T-helper 1 cell (primary cell): ENCODE measurements at places on chromosomes 7 and 10.

GRCh38 chr7:3486841-3487240 is 185.8 kb downstream of the SDK1 start:
- DNase-seq, result no peak

DNA sequence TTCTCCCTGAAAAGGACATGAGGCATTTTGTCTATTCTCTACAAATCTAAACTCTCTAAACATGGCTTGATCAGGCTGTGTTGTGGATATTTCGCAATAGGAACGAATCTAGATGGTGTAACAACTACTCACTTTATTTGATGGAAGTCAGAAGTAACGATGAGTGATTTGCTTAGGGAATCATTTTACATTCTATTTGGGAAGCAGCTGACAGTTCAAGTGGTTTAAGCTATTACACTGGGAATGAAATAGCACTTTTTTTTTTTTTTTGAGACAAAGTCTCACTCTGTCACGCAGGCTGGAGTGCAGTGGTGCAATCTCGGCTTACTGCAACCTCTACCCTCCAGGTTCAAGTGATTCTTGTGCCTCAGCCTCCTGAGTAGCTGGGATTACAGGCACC is 44.1 kb downstream of the NPY start:
- no peak for DNase-seq

DNA sequence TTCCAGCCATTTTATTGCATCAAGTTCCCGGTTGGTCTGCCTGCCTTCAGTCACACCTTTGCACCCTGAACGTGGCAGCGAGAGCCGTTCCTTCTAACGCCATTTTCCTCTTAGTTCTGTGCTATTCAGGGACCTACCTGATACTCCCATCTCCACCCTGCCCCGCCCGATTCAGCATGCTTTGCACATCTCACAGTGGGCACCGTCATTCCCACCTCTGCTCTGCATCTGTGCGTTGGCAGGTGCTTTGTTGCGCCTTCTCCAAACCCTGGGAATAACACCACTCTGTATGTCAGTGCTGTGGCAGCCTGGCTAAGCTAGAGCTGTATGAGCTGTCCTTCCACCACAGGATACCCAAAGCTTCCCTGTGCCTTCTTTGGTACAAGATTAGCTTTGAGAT is 96.8 kb downstream of the ACTR3B start:
- DNase-seq, result no peak

- DNase-seq, result no peak
These were observed 871.8 kb upstream of the SORCS1 start for GRCh38 chr10:108036265-108036664.

DNA sequence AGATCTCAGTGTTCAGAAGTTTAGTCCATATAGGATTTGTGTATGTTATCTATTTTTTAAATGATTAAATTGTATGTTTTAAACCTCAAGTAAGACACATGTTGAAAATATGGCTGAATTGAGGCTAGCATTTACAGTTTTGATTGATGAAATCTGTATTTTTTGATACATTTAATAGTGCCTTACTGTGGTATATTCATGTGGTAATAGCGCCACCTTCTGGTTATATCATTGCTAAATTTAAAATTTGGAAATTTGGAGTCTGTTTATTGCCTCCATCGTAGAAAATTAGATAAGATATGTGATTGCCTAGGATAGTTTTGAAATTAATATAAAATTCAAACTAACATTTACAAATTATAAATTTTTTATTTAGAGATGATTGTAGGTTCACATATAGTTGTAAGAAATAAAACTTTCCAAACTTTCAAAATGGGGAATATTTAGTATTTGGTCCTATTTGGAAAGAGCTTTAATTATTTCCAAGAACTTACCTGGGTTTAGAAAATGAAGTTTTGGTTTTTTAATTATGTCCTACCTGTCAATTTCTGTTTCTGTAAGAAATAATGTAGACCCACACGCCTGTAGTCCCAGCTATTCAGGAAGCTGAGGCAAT is 19.1 kb upstream of the ARMS2 start:
- DNase-seq, result no peak

DNA sequence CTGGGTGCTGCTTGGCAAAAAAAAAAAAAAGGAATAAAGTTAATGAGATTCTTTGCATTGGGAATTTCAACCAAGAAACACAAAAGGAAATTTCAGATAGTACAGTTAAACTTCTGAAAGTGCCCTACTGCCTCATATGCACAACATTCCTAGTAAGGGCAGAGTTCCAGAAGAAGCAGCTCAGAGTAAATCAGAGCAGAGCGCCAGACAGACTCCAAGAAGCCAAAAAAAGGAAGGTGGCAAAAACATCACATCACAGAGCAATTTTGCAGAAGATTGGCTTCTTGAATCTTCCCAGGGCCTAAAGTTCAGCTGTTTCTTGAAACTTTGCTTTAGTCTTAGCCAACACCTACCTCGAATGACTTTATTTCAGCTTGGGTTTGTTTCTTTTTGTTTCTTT is 544.1 kb downstream of the XPNPEP1 start:
- no peak for DNase-seq

DNA sequence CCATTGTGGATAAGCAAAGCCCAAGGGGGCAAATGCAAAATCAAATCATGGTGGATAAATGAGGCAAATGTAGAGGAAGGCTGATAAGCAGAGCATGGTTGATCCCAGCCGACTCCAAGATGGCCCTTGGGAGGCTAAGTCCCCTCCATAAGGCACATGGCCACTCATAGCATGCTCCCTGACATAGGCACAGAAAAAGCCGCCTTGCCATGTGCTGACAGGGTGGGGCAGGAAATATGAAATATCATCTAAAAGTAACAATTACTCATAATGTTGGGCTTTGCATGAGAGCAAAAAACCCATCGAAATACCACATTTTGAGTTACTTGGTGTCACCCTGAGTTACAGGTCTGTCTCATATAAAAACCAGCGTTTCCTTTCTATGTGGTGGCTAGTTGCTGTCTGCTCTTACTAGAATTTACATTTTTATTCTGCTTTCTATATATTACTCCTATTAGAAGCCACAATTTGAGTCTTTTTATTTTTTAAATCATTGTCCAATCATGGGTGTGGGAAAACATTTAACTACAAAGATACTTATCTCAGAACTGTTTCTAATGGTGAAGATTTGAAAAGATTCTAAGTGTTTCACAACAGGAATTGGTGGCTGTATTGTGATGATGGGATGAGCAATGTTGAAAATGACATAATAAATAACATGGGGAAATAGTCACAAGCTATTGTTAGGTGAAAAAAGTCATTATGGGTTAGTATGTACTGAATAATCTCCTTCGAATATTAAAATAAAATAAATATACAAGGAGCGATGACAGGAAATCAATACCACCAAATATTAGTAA is 102.7 kb downstream of the CUBN start:
- DNase-seq, result peak; percentile 54

GRCh38 chr10:113776553-113776952 is 25.1 kb downstream of the PLEKHS1 start:
- no peak for DNase-seq

- DNase-seq, result no peak
These were observed 33.9 kb downstream of the MALSU1 start for GRCh38 chr7:23332910-23333612.

- no peak for DNase-seq
These were observed 36.6 kb downstream of the NKX6-2 start for GRCh38 chr10:132749371-132749795.

DNA sequence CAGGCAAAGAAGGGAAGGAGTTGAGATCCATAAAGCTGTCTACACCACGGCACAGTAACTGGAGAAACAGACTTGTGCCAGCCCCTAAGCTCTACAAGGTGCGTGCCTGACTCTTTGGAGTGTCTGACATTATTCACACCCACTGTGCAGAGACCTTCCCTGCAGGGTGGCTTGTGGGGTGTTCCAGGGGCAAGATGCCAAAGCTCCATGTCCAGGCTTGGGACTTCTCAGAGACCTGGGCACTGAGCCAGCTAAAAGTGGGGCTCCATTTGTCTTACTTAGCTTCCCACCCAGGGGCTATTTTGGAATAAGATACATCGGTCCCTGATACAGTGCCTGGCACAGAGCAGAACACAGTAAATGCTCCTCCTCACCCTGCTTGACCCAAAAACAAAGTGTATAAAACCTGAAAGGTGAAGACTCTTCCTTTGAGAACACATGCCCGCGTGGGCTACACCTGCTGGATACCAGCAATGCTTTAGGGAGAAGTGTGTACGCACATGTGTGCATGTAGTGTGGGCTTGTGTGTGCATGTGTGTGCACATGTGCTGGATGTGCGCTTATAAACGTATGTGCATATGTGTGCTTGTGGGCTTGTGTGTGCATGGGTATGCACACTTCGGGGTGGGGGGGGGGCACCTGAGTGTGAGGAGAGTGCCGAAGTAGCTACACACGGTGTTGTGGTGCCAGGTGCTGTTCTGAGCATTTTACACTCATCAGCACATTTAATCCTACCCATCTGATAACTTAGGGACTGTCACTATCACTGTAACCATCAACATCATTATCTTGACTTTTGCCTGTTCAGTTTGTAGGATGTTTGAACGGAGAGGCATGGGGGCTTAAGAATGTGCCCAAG is 143.0 kb downstream of the ARHGAP22 start:
- no peak for DNase-seq

- no peak for DNase-seq
These were observed 299.8 kb downstream of the KLF6 start for GRCh38 chr10:3485057-3485686.

DNA sequence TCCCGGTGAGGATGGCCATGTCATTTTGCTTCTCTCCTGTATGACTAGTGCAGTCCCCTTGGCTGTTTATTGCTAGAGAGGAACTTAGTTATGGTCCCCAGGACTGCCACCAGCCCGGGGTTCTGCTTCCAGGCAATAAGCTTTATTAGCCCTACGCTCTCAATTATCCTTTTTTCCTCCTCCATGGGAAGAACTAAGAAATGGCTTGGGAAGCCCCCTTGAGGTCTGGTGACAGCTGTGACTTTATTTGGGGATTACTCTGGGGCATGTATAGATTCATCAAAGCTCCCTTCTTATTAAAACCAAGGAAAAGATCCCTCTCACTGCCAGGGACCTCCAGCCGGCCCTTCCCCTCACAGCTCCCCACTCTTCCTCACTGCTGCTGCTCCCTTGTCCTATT is 155.2 kb upstream of the INSYN2A start:
- DNase-seq, result no peak

DNA sequence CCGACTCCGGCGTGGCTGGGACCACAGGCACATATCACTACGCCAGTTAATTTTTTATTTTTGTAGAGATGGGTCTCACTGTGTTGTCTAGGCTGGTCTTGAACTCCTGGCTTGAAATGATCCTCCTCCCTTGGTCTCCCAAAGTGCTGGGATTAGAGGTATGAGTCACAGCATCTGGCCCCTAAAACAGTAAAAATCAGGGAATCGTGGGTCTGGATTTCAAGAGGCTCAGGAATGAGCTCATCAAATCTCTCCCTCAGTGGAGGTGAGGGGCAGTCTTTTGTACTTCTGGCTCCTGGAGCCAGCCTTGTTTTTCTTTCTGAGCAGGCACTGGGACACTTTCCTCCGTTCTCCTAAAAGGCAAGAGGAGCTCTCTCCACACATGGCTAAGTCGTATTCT is 32.1 kb upstream of the RHEB start:
- DNase-seq, result no peak

- DNase-seq, result no peak
These were observed 835 bp upstream of the COL28A1 start for GRCh38 chr7:7536396-7537019.

DNA sequence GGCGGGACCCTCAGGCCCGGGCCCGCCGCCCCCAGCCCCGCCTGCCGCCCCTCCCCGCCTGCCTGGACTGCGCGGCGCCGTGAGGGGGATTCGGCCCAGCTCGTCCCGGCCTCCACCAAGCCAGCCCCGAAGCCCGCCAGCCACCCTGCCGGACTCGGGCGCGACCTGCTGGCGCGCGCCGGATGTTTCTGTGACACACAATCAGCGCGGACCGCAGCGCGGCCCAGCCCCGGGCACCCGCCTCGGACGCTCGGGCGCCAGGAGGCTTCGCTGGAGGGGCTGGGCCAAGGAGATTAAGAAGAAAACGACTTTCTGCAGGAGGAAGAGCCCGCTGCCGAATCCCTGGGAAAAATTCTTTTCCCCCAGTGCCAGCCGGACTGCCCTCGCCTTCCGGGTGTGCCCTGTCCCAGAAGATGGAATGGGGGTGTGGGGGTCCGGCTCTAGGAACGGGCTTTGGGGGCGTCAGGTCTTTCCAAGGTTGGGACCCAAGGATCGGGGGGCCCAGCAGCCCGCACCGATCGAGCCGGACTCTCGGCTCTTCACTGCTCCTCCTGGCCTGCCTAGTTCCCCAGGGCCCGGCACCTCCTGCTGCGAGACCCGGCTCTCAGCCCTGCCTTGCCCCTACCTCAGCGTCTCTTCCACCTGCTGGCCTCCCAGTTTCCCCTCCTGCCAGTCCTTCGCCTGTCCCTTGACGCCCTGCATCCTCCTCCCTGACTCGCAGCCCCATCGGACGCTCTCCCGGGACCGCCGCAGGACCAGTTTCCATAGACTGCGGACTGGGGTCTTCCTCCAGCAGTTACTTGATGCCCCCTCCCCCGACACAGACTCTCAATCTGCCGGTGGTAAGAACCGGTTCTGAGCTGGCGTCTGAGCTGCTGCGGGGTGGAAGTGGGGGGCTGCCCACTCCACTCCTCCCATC is 82.7 kb downstream of the PAX2 start:
- DNase-seq, result no peak

DNA sequence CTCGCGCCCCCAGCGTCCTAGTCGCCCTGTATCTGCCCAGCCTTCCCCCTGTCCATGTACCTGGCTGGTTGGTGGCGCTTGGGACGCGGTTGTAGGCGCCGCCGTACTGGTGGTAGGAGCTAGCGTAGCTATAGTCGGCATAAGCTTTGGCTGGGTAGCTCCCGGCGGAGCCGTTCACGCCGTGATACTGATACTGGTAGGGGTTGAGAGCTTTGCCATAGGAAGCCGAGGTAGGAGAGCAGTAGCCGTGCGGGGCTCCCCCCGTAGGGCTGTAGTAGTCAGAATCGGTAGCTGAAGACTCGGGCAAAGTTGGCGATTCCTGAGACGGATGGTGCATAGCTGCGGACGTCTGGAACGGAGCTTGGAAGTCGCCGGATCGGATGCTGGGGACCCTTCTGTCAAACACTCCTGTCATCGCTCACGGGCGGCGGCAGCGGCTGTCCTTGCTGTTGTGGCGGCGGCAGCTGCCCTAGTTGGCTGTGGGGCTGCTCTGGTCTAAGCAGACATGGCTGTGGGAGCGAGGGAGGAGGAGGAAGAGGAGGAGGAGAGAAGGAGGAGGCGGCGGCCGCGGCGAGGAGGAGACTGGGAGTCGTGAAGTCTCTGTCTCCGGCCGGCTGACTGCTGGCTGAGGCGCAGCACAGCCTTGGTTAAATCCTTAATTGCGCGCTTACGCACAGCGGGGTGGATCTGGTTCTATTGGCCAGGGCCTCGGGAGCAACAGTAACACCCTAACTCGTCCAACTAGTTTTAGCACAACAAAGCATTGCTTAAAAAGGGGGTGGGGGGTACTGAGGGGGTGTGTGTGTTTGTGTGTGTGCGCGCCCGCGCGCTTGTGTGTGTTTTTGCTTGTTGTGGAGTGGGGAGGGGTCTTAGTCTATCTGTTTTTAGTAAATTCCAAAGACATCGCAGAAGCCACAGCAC is at the start of gene DLX5:
TSS of gene DLX5 (minus strand) at position 623 of the 921 bp plus-strand sequence. CDS start at position 415, 208 bp downstream.
- DNase-seq, result no peak

DNA sequence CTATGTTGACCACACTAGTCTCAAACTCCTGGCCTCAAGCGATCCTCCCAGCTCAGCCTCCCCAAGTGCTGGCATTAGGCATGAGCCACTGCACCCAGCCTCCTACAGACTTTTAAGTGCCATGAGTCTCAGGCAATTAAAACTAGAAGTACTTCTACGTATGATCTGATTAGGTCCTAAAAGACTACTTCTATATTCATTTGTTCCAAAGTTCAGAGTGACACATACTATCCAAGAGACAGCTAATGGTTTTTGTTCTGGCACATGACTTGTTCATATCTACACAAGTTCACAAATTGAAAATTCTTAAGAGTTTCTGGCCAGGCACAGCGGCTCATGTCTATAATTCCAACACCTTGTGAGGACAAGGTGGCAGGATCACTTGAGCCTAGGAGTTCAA is 11.7 kb downstream of the ARHGAP19 start:
- no peak for DNase-seq
